ENCODE measurements at places on chromosomes 3 and 15.

GRCh38 chr3:45350680-45351079 is 37.7 kb upstream of the LARS2 start:
- no peak for DNase-seq

DNA sequence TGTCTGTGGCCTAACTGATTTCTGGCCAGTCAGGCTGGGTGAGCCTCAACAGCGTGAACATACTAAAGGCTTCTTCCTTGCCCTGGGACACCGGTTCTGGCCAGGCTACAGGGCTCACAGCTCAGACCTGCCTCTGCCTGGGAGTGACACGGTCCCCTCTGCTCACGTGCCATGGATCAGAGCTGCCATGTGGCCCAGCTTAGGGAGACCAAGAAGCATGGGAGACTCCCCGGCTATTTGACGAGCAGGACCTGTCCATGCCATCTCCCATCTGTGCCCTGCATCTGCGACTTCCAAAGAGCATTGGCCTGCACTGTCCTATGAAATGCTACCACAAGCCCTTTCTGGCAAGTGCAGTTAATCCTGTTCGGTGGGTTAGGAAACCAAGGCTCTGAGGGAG is 57.4 kb downstream of the APBA2 start:
- no peak for DNase-seq

DNA sequence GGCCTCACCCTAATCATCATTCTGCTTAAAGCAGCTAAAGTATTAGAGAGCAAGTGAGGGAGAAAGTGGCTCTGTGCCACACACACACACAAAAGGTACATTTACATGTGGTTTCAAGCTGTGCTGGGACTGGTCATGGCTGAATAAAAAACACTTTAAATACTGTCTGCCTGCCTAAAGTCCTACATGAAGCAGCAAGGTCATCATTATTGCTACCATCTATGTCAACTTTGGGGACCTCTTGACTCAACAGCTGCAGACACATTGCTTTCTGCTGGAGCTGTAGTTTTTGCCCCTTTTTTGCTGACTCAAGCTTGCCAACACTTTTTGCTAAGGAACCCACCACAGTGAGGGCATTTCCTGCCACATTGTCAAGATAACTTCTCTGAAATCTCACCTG is 1237.9 kb downstream of the ROBO2 start:
- no peak for DNase-seq

DNA sequence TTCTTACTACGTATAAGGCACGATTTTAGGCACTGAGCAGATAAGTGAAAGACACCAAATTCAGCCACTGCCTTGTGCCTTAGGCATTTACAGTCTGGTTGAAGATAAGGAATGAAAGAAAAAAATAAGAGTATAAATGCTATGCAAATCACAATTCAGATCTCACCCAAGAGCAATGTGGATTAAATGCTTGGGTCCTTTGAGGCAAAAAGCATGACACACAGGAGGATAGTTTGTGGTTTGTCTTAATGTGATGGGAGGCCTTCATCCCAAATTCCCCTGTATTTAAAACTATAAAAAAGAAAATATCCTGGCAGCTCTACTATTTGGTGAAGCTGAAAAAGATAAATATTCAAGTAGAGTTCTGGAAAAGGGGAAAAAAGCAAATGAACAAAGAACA is 79.8 kb downstream of the TGFBR2 start:
- DNase-seq, result no peak

- DNase-seq, result no peak
Measured at GRCh38 chr3:105246536-105246935, 120.2 kb upstream of the ALCAM start.

DNA sequence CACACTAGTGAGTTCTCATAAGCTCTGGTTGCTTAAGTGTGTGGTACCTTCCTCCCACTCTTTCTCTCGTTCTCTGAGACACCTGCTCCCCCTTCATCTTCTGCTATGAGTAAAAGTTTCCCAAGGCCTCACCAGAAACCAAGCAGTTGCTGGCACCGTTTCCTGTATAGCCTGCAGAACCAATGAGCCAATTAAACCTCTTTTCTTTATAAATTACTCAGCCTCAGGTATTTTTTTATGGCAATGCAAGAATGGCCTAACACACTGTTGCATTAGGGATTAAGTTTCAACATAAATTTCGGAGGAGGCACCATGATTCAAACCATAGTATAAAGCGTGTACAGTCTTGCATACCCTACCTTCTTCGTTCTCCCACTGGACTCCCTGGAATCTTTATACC is 252.3 kb upstream of the CHRM5 start:
- DNase-seq, result no peak

DNA sequence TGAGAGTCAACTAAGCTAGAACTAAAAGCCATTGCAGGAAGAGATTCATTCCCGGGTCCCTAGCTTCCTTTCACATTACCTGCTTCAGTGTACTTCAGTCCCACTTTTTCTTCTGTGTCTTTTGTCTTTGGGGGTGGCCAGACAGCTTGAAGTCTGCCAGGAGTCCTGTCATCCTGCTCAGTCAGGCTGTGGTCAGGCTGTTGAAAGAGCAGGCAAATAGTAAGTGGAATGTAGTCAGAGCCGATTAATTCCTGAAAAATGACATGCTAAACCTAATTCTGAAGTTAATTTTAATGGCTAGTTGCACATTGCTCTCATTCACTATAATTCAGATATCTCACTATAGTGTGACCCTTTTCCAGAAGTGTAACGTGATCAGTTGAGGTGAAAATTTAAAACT is 129.6 kb downstream of the FMN1 start:
- DNase-seq, result peak; percentile 56

GRCh38 chr15:29680465-29681165 is 141.7 kb downstream of the TJP1 start:
- no peak for DNase-seq

DNA sequence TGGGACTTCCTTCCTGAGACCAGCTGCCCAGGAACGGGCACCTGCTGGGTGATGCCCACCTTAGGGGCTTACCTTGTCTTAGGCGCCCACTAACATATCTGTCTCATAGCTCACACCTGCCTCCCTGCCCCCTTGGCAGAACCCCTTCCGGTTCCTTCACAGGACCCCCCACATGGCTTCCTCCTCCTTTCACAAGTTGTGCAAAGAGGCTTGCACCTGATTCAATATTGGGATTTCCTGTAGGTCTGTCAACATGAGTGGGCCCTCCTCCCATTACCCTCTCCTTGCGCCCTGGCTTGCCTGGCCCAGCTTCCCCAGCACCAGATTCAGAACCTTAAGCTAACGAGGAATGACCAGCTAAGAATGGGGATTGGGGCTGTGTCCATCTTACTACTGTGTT is 633 bp downstream of the THPO start:
- no peak for DNase-seq

- peak; percentile 52 for DNase-seq
Measured at GRCh38 chr3:73500321-73500720, 124.4 kb downstream of the PDZRN3 start.

DNA sequence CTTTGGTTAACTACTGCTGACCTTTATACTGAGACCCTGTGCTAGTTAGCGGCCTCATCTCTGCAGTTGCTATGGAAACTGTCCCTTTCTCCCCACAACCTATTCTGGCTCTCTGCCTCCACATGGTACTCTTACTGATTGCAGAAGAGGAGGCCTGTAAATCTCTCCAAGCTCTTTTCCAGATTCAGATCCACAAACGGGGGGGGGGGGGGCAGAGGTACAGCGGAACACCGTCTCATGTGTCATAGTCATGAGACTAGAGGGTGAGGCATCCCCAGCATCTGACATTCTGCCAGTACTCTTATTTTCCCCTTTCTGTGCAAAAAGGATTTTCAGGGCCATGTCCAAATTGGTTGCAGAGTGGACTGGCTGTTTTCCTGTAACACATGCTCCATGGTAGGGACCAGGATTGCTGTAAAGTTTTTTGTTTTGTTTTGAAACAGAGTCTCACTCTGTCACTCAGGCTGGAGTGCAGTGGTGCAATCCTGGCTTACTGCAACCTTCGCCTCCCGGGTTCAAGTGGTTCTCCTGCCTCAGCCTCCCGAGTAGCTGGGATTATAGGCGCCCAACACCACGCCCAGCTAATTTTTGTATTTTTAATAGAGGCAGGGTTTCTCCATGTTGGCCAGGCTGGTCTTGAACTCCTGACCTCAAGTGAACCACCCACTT is 8.3 kb upstream of the MAP1A start:
- no peak for DNase-seq

DNA sequence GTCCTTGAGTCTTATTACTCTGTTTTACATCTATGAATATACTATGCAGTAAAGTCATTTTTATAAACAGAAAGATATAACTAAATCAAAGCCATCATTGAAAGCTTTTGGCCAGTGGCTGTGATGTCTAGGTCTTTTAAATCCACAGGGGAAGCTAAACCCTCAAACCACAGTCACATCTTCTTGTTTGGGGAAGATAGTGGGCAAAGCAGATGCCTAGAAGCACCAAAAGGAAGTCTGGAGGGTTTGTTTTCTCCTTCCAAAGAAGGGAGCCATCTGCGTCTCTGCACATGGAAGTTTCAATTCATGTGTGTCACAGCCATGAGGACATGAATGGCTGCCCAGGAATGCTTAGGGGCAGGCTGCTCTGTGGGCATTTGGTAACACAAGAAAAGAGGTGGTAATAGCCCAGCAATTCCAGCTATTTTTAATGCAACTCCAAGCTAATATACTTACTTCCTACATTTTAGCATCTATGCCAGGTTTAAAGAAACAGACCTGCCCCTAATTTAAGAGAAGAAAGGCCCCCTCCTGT is 322.2 kb downstream of the SLC9A9 start:
- no peak for DNase-seq

DNA sequence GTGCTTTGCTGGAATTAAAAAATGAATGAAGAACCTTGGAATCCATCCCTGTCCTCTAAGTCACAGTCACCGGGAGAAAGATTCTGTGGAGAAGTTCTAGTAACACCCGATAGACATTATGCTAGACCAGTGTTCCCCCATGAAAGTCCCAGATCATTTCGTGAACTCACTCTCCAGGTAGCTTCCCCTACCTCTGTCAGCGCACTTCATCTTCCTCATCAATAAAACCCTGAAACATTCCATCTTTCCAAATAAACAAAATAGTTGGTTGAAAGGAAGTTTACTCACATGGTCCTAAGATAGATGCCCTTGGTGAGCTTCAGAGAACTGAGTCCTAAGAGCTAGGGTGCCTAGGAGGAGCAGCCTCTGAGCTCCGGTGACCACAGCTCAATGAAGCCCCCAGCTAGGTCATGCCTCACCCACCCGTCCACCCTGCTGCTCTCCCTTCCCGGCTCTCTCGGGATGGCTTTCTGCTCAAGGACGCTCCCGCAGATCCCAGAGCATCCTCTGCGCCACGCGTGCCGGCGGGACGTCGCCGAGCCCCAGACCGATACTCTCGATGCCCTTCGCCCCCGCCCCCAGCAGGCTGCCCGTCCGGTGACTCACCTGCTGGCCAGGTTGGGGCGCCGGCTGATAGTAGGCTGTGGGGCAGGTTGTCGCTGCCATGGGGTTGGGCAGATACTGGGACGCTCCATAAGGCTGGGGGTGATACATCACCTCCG is 776 bp downstream of the VGLL3 start:
- peak; percentile 19 for DNase-seq

- DNase-seq, result no peak
Measured at GRCh38 chr15:62124176-62124972, 40.7 kb downstream of the C2CD4B start.

- DNase-seq, result no peak
Measured at GRCh38 chr3:12439161-12439940, 44.9 kb upstream of the TSEN2 start.

GRCh38 chr3:20280257-20280656 is 94.3 kb upstream of the SGO1 start:
- DNase-seq, result no peak

DNA sequence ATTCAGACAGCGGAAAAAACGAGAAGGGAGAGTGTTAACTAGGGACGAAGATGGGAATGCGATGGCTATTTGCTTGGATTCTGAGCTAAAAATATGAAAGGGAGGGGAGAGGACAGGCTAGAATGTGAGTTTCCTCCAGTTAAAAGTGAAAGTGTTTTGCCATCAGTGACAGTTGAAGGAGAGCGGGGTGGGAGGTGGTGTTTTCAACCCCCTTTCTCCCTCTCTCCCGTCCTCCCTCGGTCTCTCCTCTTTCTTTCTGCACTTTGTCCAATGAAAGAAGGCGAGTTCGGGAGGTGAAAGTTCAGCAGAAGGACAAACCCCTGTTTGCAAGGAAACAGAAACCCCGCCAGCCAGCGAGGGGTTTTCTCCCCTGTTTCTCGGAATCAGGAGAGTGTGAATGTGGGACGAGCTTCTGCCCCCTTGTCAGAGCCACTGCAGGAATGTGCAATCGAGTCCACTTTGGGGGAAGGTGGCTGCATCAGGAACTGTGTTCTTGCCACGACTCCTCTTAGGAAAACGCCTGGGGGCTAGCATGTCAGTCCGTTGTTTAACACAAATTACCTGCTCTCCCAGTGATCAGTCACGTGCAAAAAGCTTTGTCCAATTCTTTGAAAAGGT is 975 bp upstream of the FOXP1 start:
- DNase-seq, result no peak

- DNase-seq, result no peak
Measured at GRCh38 chr3:77931255-77932009, 891.5 kb downstream of the ROBO2 start.

GRCh38 chr3:36557708-36558421 is 177.6 kb downstream of the STAC start:
- DNase-seq, result no peak

- peak; percentile 81 for DNase-seq
Measured at GRCh38 chr3:15645740-15646501, 44.4 kb downstream of the BTD start.

GRCh38 chr15:62075595-62076277 is 9.0 kb downstream of the C2CD4A start:
- no peak for DNase-seq

DNA sequence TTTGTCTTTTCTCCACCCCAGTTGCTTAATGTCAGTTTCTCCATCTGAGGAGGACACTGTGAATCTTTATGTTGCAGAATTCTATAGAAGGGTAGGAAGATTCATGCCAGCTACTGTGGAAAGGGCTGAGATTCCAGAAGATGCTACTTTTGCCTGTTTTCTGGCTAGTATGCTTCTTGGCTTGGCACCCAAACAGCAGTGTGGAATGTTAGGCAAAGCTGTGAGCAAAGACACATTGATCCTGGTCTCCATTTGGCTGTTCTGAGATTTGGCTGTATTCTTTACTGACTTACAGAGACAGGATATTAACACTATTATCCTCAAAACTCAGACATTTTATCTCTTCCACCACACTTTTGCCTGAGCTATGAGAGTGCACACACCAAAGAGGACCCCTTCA is 39.3 kb downstream of the PDHB start:
- peak; percentile 22 for DNase-seq

- peak; percentile 31 for DNase-seq
Measured at GRCh38 chr3:168081171-168081771, 14.5 kb downstream of the GOLIM4 start.

DNA sequence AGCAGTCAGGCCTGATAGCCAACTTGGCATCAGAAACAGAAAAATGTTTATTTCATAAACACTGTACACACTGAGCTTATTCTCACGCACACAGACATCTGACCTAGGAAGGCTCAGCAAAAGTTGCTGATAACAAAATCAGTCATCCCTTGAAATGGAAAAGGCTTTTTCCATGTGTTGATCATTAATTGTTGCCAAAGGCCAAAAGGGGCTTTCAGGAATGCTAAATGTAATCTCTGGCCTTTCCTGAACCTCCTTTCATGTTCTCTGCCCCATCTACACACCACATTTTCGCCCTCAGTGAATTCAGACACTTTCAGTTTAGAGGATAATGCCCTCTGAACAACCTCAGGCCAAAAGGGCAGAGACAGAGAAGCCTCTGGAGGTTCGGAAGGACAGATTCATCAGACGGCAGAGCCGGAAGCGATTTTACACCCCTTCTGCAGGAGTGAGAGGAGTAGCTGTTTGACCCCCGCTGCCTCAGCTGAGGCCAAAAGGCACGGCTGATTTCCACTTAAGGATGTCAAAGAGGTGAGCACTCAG is 14.5 kb downstream of the RTP4 start:
- DNase-seq, result no peak
